ENCODE measurements at places on chromosomes 4 and X.

DNA sequence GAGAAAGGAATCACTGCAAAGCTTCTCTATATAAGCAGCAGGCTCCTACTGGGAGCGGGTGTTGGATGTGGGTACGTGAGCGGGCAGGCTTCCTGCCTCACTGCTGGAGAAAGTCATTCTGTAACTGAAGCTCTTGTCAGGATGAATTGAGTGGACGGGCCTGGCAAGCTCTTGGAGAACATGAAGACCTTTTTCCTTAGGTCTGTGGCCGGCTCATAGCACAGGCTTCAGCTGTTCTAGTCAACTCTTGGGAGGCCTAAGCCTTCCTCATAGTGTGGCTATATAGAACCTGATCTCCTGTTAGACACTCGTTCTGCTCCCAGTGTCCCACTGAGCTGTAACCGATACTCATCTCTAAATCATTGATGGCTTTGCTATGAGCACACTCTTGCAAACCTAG is 108.2 kb upstream of the GPC4 start:
- no peak for DNase-seq

DNA sequence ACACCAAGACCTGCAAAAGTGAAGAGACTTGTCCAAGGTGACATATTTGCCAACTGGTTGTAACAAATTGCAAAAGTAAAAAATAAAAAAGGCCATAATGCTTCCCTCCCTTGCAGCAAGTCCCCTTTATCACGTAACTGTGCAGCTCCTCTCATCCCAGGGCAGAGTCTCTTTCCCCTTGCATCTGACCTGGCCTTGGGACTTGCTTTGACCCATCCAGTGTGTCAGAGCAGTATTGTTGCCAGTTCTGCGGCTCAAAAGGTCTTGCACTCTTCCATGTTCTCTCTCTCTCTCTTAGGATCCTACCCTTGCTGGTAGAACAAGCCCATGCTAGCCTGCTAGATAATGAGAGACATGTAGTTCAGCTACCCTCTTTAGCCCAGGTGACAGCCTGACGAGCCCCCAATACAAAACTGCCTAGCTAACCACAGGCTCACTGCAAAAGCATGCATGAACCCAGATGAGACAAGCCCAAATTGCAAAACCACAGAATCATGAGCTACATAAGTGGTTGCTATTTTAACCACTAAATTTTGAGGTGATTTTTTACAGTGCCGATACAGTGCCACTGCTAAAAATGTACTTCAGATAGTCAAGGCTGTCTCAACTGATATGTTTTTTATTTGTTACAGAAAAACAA is 289.5 kb upstream of the PPARGC1A start:
- DNase-seq, result no peak

DNA sequence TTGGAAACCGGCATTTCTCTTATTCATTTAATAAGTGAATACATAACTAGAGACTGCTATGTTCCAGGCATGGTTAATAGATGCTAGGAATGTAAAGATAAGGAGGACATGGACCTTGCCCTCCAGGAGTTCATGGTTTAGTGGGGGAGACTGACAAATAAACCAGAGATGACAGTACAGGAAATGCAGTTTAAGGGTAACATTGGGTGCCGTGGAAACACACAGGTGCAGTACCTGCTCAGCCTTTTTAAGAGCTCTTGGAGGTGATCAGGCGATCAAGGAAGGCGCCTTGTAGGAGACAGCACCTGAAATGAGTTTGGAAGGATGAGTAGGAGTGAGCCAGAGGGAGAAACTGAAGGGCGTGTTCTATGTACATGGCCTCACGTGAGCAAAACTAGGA is 145.8 kb downstream of the AASDH start:
- no peak for DNase-seq

DNA sequence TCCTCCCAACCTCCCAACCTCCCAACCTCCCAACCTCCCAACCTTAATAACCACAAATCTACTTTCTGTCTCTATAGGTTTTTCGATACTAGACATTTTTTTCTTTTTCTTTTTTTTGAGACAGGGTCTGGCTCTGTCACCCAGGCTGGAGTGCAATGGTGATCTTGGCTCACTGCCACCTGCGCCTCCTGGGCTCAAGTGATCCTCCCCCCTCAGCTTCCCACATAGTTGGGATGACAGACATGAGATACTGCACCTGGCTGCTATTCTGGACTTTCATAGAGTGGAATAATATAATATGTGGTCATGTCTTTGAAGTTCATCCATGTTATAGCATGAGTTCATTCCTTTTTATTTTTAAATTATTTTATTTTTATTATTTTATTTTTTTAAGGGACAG is 39.5 kb upstream of the ZFX start:
- no peak for DNase-seq

DNA sequence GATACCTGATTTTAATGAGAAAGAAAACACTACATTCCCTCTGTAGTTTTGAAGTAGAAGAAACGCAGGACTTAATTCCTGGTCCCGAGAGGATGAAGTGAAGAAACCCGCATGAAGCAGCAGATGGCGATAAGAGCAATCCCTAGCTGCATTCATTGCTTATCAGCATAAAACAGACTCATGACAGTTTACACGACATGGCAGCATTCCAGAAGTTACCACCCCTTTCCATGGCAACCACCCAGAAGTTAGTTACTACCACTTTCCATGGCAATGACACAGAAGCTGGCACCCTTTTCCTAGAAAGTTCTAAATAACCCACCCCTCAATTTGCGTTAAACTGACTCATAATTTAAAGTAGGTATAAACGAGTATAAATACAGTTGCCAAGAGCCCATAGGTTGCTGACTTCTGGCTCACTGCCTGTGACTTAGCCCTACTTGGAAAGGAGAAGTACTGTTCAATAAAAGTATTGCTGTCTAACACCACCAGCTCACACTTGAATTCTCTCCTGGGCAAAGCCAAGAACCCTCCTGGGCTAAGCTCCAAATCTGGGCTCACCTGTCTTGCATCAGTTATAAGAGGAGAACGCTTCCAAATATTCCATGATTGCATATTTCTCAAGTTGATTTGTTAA is 5.5 kb upstream of the XAGE2 start:
- DNase-seq, result no peak
